ENCODE measurements at places on chromosomes 16 and 17.

GRCh38 chr17:35797370-35797769, 1.9 kb upstream of the MMP28 start:
- no peak for DNase-seq

DNA sequence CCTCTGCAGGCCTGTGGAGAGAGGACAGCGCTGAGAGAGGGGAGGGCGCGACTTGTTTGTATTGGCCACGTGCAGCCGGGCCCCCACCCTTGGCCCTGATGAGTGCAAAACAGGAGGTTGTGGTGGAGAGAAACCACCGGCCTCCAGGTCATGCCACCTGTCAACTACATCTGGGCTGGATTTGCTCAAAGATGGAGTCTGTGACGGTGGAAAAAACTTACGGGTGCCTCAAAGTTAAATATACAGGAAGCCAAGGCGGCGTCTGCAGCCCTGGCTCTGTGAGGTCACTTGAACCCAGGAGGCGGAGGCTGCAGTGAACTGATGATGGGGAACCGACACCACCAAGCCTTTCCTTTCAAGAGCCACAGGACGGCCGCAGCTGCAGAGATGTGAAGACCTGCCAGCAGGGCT, 15.7 kb downstream of the C16orf74 start:
- no peak for DNase-seq

- DNase-seq: no peak
These were observed 963 bp downstream of the MT1H start for GRCh38 chr16:56670620-56670934.

- no peak for DNase-seq
These were observed 99.0 kb downstream of the CA4 start for GRCh38 chr17:60248618-60249289.

DNA sequence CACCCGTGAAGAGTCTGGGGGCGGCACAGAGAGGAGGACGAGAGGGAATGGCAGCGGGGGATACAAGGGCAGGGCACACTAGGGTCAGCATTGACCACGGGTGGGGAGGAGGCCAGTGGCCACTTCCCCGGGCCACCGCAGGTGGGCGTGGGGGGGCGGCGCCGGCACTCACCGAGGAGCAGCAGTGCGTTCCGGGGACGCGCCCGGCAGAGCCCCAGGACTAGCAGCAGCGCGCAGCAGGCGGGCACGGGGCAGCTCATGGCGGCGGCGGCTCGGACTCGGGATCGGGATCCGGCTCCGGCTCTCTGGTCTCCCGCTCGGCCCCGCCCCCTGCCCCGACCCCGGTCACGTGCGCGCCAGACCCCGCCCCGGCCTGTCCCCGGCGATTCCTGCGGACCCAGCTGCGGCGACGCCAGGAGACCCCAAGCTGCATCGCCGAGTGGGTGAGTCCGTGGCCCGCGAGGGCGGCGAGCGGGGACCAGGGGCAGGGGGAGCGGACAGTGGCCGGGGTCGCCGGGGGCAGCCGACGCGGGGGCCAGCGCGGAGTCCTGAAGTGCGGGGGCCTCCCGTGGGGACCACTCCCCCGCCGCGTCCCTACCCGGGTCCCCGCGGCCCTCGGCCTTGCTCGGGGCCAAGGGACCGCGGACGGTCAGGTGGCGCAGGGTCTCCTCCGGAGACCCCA, at the start of the genes SGSH and SLC26A11:
Gene SGSH, minus strand, starts transcription at position 280 of the 682 bp plus-strand sequence. Its CDS starts 20 bp downstream, at position 260.
Gene SLC26A11, plus strand, starts transcription at position 374 of the 682 bp plus-strand sequence. CDS start 1,134 bp downstream, outside the sequence.
- DNase-seq: peak; percentile 75

DNA sequence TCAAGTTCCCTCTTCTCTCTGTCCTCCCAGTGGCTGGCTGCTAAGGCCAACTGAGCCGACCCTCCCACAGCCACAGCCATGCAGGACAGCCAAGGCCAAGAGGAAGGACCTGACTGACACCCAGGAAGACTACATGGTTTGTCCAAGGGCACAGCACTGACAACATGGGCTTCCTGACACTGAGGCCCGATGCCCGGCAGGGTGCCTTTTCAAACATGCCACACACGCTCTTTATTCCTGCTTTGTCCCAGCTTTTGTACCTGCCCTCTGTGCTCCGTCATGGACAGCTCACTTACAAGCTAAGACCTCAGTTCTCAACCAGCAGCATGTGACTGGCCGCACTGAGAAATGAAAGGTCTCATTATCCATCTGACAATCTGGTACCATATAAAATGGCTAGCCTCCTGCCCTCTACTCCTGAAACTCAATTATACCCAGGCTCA, 45.8 kb downstream of the TEX2 start:
- no peak for DNase-seq

DNA sequence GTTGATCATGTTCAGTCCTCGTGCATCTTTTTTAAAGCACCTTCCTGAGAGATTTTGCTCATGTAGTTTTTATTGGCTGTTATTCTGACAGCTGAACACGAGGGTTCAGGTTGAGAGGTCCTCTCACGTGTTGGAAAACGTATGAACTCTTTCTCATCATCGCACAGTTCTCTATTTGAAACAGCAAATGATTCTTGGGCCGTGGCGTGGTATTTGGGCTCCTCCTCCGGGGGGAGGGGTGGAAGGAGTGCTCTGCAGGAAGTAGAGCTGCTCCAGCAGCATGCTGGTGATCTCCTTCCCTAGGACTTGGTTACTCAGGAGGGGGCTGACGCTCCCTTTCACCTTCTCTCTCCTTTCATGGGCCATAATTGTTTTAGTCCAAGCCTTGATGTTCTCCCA, 70.4 kb downstream of the KSR1 start:
- no peak for DNase-seq

DNA sequence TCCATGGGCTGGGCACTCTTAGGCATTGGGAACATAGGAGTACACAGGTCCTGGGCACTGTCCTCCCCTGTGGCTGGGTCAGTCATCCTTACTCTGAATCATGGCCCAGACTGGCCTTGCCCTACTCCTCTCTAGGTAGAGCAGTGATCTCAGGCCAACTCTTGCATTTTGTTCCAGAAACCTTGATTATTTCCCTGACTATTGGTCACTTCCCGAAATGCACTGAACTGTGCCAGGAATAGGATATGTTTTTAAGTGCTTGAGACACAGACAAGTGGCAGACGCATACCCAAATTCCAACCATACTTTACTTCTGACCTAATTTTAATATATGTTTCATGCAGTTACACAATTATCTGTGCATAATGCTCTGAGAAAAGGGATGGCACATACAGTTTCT, 10.3 kb downstream of the KRABD2 start:
- no peak for DNase-seq

GRCh38 chr16:8583199-8583598, 7.1 kb downstream of the TMEM114 start:
- no peak for DNase-seq

GRCh38 chr16:17304491-17305119, 166.2 kb downstream of the XYLT1 start:
- DNase-seq: peak; percentile 50

DNA sequence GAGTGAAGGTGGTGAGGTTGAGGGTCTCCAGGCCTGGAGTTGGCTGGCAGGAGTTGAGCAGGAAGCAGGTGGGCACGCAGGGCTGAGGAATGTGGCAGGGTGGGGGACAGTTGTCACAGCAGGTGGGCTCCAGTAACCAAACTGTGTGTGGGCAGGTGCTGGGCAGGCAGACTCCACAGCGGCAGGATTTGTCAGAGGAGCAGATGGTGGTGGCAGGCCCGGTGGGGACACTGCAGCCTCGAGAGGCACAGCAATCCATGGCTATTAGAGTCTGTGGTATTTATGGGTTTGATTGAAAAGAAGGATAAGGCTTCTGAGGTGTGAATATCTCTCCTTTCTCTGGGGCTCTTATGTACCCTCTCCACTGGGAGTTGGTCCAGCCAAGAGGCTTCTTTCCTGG, at the start of gene KRTAP3-3:
Gene KRTAP3-3, minus strand, starts transcription at position 326 of the 400 bp plus-strand sequence. Its CDS starts 67 bp downstream, at position 259.
- no peak for DNase-seq

DNA sequence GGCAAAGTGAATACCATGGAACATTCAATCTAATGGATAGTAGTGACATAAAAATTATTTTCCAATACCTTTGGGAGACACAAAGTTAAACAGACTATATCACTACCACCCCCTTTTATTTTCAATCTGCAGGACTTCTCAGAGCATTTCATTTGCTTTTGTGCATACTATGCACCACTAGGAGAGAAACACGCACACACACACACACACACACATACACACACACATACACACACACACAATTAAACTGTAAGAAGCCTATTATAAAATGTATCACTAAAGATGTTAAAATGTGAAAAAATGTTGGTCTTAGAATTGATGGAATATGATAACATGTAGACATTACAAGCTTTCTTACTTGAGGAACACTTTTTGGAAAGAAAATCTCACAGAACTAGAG, 331.4 kb downstream of the CA10 start:
- no peak for DNase-seq

GRCh38 chr17:35212668-35213067, 18.5 kb upstream of the SLC35G3 start:
- no peak for DNase-seq

DNA sequence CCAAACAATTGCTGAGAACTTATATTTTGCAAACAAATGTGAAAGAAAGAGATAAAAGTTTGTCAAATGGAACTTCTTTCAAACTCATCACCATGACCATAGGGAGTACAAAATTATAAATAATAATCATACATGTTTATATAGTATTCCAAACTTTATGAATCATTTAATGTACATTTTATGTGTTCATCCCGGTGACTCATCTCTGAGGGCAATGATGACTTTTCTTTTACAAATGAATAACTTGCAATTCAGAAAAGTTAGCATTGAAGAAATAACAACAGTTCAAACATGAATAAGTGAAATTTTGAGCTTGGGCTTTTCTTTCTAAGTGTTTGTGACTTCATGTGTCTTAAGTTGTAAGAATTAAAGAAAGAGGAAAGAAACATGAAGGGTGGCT, 66.3 kb upstream of the CDH8 start:
- DNase-seq: no peak

- DNase-seq: no peak
These were observed 418.3 kb upstream of the SALL1 start for GRCh38 chr16:51569203-51569931.

DNA sequence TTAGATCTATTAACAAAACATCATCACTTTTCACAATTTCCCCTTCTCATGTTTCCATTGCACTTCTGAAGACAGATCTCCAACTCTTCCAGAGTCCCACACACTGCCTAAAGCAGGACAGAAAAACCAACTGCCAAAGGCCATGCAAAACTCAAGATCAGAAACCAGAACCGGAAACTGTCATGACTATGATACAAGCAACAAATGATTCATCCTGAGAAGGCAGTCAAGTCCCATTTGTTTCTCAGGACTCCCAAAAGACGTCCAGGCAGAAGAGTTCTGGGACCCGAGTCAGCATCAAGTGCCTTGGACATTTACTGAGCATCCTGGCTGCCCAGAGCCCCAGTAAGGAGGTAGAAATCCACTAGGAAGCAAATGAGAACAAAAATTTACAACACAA, 38.8 kb downstream of the ERN1 start:
- no peak for DNase-seq

- peak; percentile 45 for DNase-seq
These were observed 1.7 kb downstream of the SPHK1 start for GRCh38 chr17:76385892-76386786.

DNA sequence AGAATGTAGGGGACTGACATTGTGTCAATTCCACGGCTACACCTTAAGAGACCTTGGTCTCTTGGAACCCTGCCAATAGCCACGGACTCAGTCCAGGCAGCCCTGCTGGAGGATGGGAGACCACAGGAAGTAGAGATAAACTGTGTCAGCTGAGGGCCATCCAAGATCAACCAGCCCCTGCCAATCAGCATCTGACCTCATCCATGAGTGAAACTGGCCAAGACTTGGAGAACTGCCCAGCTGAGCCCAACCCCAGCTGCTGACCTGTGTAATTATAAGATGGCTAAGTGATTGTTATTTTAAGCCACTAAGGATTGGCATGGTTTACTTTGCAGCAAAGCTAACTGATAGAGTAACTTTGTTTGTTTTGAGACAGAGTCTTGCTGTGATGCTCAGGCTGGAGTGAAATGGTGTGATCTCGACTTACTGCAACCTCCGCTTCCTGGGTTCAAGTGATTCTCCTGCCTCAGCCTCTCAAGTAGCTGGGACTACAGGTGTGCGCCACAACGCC, 13.3 kb upstream of the YWHAE start:
- DNase-seq: peak; percentile 6

GRCh38 chr17:57242148-57242547, 14.2 kb upstream of the MSI2 start:
- no peak for DNase-seq

DNA sequence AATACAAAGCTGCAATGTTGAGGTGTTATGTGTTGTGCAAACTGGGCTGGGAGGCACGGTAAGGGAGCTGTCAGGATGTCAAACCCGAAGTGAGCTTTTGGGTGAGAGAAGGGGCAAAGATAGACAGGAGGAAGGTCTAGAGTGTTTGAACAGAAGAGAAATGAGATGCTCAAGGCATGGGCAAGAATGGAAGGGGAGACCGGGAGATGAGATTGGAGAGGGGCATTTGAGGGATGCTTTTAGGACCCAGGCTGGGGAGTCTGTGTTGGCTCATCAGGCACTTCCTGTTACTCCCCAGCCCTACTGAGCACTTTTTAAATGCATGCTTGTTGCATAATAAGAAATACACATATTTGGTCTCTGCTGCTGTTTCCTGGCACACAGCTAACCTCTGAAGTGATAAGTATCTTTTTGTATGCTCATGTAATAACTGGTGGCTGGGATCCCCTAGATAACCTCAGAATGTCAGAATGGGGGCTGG, 13.7 kb downstream of the UNC45B start:
- no peak for DNase-seq

- DNase-seq: no peak
These were observed 46.5 kb downstream of the CDK5R1 start for GRCh38 chr17:32533296-32533695.

GRCh38 chr16:56932721-56933619, 1.0 kb downstream of the HERPUD1 start:
- DNase-seq: peak; percentile 31

DNA sequence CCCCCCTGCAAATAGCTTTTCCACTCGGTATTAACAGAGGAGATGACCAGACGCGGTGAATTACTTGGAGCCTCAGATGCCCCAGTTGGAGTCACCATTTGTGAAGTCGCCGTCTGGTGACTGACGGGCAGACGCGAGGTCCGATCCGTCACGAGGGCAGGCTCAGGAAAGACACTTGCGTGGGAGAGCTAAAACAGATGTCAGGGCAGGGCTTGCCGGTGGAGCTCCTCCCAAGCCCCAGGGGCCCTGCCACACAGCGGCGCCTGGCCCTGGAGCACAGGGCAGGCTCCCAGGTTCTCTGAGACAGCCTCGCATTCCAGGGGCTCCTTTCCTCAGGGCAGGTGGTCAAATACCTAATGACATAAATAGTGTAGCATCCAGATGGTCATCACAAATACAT, 348.3 kb downstream of the C16orf95 start:
- no peak for DNase-seq

DNA sequence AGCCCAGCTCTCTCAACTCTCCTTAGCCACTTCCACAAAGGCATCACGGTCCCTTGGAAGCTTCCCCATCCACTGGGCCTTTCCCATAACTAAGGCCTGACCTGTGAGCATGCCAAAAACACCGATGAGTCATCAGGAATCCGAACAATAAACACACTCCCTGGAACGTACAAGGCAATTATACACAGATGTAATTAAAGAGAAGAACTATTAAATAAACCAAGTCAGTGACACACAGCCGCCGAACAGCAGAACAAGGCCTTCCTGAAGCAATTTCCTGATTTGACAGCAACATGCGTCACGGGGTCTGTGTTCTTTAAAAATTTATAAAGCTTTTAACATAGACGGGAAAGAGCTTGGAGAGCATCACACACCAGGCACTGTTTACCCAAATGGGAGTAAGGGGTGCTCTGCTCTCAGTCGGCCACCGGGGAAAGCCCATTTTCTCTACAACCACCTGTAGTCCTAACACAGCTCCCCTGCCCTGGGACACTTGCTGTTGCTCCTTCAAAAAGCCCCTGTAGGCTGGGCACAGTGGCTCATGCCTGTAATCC, 29.4 kb downstream of the COG7 start:
- DNase-seq: no peak
